ENCODE measurements at places on chromosomes 2 and 18.

DNA sequence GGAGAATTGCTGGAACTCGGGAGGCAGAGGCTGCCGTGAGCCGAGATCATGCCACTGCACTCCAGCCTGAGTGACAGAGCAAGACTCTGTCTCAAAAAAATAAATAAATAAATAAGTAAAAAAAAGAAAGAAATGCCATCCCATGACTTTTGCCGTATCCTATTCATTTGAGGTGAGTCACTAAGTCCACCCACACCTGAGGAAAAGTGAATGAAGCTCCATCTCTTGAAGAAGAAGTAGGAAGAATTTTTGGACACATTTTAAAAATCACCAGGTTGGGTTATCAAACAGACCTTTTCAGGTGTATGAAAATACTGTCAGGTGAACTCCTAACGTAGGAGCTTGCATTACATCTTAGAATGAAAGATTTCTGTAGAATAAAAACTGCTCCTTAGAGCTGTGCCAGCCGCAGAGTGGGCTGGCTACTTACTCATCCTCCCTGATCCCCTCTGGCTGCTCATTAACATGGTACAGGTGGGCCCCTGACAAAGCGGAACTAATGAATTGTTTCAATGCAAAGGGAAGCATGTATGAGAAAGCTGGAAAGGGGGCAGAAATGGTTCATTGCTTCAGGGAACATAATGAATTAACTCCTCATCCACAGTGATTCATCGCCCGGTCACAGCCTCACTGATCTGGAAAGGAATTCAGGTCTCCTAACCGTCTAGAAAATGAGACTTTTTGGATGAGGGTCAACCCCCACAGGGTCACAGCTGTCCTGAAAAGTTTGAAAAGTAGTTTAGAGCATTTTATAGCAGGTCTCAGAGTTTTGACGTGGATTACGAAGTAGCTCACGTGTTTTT, 191.4 kb downstream of the SPP2 start:
- no peak for DNase-seq

DNA sequence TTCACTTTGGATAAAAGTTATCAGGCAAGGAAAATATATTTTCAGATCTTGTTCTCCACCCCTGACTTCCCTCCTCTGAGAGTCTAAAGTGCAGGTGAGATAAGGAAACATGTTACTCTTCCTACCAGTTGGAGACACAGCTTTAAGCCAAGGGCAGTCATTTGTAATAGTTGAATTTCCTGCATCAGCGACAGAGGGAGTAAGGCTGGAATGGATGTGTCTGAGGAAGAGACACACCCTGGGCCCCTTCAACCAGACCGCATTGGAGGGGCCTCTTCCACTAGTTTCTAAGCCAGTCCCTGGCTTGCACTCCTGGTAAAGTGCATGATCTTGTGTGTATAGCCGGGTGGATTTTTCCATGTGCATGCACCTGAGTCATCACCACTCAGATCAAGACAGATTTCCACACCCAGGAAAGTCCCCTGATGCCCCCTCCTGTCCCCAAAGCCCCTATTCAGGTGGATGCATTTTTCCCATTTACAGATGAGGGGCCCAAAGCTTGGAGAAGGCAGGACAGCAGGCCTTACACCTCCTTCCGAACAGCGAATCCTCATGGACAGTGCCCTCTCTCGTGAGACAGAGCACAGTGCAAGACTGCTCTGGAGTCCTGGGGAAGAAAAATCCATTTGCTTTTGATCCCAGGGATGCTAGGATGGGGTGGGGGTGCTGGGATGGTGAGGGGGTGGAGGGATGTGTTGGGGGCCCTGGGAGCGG, 66.7 kb upstream of the SH3RF3 start:
- no peak for DNase-seq

DNA sequence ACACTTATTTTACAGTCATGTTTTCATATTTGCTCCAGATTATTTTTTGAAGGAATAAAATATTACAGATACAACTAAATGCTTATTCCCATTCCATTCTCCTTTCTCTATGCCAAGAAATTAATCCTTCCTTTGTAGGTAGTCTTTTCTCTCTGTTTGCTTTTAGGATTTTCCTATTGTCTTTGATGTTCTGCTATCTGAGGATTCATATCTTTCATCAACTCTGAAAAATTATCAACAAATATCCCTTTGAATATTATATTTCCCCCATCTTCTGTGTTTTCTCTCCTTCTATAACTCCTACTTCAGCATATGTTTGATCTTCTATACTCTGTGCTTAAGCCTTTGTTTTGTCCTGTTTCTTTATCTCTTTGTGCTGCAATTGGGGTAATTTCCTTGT, 260.4 kb upstream of the RBMS1 start:
- DNase-seq: no peak

DNA sequence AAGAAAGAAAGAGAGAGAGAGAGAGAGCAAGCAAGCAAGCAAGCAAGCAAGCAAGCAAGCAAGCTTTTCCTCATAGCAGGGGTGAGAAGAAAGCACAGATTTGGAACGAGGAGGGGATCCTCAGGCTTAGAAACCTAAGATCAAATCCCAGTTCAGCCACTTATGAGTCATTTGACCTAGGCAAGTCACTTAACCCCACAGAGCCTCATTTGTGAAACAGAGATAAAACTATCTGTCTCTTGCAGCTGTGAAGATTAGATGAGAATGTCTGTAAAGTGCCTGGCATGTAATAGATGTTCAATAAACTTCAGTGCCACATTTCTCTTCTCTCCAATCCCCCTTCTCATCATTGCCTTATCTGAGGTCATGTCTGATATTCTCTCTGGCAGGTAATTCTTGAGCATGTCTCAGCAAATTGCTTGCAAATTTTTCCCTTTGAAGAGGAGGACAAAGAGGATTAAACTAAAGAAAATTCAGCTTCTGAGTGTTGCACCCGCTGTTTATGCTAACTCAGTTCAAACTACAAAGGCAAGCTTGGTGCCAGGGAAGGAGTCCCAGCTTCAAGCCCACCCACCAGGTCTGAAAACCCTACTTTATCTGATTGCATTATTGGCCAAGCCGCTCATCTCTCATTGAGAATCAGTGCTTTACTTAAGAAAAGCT, 20.3 kb downstream of the ALK start:
- DNase-seq: no peak

DNA sequence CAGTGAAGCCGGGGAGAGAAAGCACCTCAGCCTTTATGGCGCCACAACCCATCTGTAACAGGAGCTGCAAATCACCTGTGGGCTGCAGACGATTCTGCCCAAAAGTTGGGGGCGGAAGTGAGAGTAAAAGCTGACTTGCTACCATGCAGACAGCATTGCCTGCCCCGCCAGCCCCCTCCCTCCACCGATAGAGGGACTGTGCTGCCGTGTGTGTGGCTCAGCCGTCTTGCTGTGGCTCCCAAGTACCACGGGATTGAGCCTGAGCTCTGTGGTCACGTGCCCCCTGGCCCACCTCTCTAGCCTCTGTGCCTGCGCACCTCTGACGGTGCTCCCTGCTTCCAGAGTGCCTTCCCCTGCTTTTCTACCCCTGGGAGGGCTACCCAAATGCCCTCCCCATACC, 79.6 kb downstream of the GLI2 start:
- no peak for DNase-seq

- no peak for DNase-seq
Measured at GRCh38 chr2:27672723-27673486, 9.2 kb downstream of the SLC4A1AP start.

DNA sequence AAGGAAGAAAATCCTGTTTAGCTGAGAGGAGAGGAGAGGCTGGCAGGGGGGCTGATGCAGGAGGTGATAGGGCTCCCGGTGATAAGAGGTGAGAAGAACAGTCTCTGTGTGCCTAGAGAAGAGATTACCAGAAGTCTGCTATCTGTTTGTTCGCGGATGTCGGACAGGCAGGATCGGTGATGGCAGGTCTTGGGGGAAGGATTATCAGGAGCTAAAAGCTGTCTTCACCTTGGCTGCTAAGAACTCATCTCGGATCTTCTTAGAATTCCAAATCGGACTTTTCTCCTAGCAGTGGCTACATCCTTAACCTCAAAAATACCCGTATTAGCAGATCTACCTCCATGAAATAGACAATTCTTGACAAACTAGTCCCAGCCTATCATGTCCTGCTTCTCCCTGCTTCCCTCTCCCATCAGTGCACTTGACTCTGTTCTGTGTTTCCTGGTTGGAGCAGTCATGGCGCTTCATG, 282.1 kb upstream of the TRIB2 start:
- no peak for DNase-seq

DNA sequence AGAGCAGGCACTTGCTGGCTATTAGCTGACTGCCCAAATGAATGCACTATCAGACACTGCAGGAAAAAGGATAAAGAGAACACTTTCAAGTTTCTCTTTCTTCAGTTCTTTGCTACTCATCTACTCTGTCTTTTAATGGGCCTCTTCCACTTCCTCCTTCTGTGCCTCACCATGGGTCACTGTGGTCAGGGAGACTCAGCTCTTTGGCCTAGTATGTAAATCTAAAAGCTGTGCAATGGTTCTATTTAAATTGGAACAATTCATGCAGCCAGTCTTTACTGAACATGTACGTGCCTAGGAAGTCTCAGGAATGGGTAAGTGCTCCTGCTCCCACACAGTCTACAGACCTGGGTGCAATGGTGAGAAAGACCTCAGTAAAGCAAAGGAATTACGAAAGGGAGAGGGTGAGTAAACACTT, 79.1 kb upstream of the DNMT3A start:
- DNase-seq: no peak

GRCh38 chr2:74334931-74335333, 8.3 kb downstream of the SLC4A5 start:
- DNase-seq: peak; percentile 30

GRCh38 chr2:31136000-31136399, 2.2 kb downstream of the GALNT14 start:
- DNase-seq: no peak

DNA sequence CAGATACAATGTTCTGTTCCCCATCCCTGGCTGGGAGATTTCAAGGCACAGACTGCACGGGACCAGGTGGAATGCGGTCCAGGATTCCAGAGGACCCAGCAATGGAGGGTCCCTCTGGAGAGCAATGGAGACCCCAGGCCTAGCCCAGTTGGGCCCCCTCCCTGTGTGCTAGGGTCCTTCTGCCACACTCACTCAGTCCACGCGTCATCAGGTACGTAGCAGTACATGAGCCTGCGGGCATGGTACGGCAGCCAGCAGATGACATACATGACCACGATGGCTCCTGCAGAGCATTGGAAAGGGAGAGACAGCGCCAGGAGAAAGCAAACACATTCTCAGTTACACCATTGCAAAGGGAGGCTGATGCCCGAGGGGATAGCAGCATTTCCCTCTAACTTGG, 10.1 kb downstream of the NTSR2 start:
- no peak for DNase-seq

- DNase-seq: no peak
Measured at GRCh38 chr2:206471524-206472062, 28.3 kb downstream of the ADAM23 start.

DNA sequence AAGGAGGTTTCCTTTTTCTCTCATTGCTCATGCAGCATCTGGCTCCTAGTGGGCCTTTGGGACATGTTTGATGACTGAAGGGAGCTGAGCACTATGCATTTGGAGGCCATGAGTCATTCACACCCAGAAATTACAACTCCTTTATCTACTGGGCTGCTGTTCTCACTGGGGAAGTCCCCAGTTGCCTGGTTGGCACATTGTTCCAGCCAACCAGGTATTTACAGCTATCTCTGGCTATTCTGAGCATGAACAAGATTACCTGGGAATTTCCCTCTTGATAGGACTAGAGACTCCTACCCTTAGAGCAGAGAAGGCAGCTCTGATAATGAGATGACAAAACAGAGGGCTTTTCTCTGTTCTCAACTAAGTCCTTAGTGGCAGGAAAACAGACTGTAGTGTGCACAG, 206.5 kb downstream of the SETBP1 start:
- DNase-seq: no peak

DNA sequence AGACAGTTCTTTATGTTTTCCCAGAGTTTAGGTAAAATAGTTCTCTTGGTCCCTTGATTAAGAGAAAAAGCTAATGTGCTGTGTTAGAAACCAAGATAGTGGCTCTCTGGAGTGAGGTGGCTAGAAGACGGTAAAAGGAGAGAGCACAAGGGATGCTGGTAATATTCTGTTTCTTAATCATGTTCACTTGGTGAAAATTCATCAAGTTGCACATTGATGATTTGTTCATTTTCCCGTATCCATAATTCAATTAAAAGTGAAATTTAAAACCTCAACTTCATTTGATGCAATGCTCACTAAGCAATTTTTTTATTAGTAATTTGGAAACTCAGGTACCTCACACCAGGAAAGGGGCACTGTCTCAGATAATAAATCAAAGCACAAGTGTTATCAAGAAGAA, 113.8 kb downstream of the NBAS start:
- DNase-seq: no peak

DNA sequence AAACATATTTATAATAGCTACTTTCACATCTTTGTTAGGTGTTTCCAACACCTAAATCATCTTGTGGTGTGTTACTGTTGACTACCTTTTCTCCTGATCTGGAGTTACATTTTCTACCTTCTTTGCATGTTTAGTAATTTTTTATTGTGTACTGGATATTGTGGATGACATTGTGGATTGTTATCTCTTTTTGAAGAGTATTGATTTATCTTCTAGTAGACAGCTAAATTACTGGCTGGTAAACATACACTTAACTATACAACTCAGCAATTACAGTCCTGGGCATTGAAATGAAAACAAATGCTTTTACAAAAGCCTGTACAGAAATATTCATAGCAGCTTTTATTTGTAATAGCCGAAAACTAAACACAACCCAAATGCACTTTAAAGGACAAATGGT, 150.8 kb downstream of the PTRHD1 start:
- DNase-seq: no peak

DNA sequence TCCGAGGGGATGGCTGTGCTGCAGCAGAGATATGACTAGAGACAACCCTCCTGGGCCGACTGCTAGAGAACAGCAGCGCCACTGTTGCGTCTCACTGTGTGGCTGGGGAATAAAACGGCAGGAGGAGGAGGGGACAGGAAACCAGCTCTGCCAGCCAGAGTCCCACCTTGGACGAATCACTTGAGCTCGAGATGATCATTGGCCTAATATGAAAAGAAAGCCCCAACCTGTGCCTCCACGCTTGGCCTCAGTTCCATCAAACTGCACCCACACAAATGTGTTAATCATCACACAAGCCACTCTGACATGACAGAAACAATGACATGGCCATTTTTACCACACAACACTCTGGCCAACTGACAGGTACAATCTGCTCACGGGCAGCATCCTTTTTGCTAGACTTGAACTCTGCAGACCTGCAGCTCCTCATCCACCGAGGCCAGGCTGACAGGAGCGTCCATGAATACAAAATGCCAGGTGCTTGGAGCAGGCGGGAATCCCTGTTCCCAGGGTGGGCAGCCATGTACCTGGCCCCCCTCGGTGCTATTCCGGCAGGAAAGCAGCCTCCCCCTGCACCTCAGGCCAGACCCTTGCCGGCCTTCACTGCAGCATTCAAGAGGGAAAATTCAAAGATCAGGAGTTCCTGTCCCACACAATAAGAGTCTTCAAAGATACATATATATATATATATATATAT, 52.3 kb downstream of the PARD6G start:
- no peak for DNase-seq

Measured in stimulated activated CD8-positive, alpha-beta memory T cell treated with anti-CD3 and anti-CD28 coated beads, Interleukin-7, amount 100 ng/mL, for 1 hour (primary cell).